ENCODE measurements at places on chromosomes 3 and 15. TPM values are rescaled to one million over a fixed set of nuclear protein-coding genes. Genes with fewer than 3 reads are reported as not detected.

BSN gene
- 0.12 TPM for total RNA-seq

DNA sequence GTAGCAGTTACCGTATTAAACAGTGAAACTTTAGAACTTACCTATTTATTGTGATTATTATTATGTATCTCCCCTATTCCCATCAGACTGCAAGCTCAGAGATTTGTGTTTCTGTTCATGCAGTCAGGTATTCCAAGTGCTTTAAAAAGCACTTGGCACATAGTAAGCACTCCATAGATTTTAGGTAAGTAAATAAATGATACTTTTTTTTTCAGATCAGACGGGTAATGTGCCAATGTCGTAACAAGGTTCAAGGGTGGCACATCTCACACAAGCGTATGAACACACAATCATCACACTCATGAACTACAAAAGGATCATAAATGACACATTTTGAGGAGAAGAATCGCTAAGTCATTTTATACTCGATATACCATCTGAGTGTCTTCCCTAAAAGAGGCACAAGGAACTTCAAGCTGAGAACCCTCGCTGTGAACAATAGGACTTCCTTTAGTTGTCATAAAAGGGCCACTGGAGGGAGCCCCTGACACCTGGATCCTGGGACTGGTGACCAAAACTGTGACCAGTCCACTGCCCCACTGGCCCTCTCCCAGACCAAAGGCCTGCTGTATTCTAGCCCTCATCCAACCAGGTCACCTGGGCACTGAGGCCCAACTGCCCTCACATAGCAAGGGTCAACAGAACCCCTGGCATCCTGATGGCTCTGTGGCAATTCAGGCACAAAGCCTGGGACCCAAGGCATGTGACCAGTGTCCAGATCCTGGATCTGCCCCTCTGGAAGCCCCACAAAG, 32.1 kb downstream of the KIF9 start:
- no peaks in the 10 kb centered on the region for H3K27me3 ChIP-seq
- no peak overlapping the region for H3K27ac ChIP-seq
- no peak overlapping the region for H3K4me3 ChIP-seq

DNA sequence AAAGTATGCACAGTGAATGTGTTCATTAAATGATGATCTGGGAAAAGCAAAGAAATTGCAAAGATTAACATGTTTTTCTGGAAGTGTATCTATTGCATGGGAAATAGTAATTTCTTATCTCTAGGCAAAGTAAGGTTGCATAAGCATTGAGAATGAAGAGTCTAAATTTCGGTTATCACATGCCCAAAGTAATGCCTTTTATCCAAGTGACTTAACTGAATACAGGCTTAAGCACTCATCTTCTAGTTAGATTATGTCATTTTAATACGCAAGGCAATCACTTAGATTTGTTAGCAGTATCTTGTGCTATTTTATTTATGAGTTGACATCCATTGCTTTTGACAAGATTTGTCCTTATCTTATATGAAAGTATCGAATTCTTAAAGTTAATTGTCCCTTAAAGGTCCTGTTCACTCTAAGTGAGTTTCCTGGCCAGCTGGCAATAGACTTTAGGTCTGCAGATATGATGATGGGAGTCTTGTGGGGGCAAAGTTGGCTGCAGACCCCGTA, 100.5 kb downstream of the NAALADL2 start:
- no peaks in the 10 kb centered on the region for H3K4me1 ChIP-seq
- DNase-seq = no peak
- no peak overlapping the region for H3K27ac ChIP-seq
- H3K4me3 ChIP-seq = no peak overlapping the region
- no peaks in the 10 kb centered on the region for H3K36me3 ChIP-seq
- H3K27me3 ChIP-seq = no peaks in the 10 kb centered on the region

DNA sequence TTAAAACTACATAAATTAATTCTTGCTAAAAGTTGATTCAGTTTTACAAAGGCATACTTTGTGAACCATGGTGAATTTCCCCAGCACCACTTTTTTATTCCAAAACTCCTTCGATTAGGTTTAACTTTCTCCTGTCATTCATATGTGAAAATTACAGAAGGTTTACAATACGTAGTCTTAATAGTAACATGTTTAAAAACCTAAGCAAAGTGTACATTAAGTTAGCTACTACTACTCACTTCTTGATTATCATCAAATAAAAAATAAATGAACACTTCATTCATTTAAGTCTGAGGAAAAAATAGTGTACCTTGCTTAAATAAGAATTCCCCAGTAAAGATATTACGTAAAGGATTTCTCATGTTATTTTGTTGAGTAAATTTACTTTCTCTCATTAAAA, 38.6 kb downstream of the DCUN1D1 start:
- peaks cover 13% of the 10 kb centered on the region for H3K4me1 ChIP-seq
- no peaks in the 10 kb centered on the region for H3K36me3 ChIP-seq
- H3K27ac ChIP-seq = no peak overlapping the region
- no peaks in the 10 kb centered on the region for H3K27me3 ChIP-seq
- H3K4me3 ChIP-seq = no peak overlapping the region

C3orf20 gene
- total RNA-seq = 0.11 TPM

DNA sequence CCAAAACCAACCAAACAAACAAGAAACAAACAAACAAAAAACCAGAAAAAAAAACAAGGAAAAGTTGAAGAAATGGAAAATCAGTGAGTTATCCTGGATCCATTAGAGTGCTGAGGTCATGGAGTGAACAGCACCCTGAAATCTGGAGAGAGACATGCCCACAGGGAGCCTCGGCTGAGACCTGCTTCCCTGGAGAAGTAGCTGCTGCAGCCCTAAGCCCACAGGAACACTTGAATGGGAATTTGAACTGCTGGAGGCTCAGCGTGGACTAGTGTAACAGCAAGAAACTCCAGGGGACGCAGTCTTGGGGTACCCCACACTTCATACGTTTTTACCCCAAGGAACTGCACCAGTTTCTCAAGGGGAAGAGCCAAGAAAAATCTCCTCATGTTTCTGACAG, 144.1 kb upstream of the UBE3A start:
- no peak for DNase-seq
- no peaks in the 10 kb centered on the region for H3K4me1 ChIP-seq
- H3K4me3 ChIP-seq = no peak overlapping the region
- no peaks in the 10 kb centered on the region for H3K27me3 ChIP-seq

GREM1 gene
- total RNA-seq = not detected

ZDHHC19 gene
- 0.58 TPM for total RNA-seq

SLC6A20 gene
- total RNA-seq = not detected

FMN1 gene
- total RNA-seq = 18.2 TPM

DNA sequence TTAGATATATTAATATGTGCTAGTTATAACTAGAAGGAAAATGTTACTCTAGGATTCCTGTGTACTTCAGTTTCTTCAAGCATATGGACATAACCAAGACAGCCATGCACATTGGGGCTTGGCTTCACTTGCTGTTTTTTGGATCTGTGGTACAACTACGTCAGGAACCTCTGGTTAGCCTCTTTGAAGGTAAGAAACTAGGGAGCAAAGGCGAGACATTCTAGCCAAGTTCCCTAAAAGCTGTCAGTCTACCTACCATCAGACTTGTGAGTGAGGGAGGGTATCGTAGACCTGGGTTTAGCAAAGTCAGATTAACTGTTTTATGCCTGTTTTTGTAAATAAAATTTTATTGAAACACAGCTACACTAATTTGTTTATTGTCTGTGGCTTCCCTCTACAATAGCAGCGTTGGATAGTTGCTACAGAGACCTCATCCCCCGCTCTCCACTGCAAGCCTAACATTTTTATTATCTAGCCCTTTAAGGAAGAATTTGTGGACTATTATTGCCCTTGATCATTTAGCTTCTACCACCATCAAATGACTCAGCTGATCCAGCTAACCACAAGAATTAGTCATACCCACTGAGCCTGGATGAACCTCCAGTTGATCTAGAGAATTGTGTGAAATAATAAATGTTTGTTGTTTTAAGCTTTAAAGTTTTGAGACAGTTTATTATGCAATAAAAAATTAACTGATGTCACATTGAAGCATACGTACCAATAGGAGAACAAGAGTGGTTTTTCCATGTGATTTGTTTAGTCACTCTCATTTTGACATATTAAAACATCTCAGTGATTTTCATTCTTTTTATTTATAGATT, 58.1 kb downstream of the RSRC1 start:
- no peaks in the 10 kb centered on the region for H3K4me1 ChIP-seq
- H3K4me3 ChIP-seq = no peak overlapping the region
- DNase-seq = no peak
- H3K36me3 ChIP-seq = no peaks in the 10 kb centered on the region
- no peak overlapping the region for H3K27ac ChIP-seq

SLC28A2 gene
- total RNA-seq = not detected

DNA sequence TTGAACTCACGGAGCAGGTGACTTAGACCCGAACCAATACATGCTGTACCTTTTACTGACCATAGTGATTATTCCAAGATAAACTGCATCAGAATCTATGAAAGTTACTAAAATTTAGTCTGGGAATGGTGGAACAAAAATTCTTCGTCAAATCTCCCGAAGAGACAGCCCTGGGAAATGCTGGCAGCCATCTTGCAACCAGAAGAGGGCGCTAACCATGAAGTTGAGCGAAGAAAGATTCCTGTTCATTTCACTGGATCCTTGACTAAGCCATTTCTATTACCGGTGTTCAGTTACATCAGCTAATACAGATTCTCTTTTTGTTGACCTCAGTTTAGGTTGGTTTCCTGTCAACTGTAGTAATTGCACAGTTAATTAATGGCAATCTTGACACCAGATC, 199.6 kb downstream of the SLC9A9 start:
- DNase-seq = no peak
- H3K27ac ChIP-seq = no peak overlapping the region
- no peaks in the 10 kb centered on the region for H3K4me1 ChIP-seq
- peaks cover 3% of the 10 kb centered on the region for H3K36me3 ChIP-seq
- H3K27me3 ChIP-seq = no peaks in the 10 kb centered on the region
- no peak overlapping the region for H3K4me3 ChIP-seq

DNA sequence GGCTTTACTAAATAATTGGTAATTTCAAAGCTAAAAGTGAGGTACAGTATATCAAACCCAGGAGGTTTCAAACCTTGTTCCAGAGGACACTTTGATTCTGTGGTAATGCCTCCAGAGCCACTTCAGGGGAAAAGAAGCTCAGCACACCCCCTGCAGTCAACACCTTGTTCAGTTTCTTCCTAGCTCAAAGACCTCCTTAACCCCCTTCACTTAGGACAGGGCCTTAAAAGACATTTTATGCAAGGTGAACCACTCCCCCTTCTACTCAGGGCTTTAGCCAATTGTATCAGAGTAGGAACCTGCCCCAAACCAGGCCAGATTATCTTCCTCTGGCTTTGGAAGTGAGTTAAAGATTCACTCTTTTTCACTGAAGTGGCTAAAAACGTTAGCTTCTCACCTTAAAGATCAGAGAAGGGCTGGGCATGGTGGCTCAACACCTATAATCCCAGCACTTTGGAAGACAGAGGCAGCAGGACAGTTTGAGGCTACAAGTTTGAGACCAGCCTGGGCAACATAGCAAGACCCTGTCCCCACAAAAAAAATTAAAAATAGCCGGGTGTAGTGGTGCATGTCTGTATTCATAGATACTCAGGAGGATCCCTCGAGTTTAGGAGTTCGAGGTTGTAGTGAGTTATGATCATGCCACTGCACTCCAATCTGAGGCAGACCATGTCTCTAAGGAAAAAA, 3.4 kb downstream of the DENND6A start:
- no peaks in the 10 kb centered on the region for H3K36me3 ChIP-seq
- no peaks in the 10 kb centered on the region for H3K27me3 ChIP-seq
- H3K4me3 ChIP-seq = no peak overlapping the region
- no peak overlapping the region for H3K27ac ChIP-seq
- peaks cover 39% of the 10 kb centered on the region for H3K4me1 ChIP-seq

GRCh38 chr3:159941038-159942000, 47.3 kb upstream of the IL12A start:
- H3K36me3 ChIP-seq = no peaks in the 10 kb centered on the region
- no peaks in the 10 kb centered on the region for H3K4me1 ChIP-seq
- no peak overlapping the region for H3K4me3 ChIP-seq
- H3K27me3 ChIP-seq = no peaks in the 10 kb centered on the region
- no peak for DNase-seq

SERPINI2 gene
- 0.74 TPM for total RNA-seq

DNA sequence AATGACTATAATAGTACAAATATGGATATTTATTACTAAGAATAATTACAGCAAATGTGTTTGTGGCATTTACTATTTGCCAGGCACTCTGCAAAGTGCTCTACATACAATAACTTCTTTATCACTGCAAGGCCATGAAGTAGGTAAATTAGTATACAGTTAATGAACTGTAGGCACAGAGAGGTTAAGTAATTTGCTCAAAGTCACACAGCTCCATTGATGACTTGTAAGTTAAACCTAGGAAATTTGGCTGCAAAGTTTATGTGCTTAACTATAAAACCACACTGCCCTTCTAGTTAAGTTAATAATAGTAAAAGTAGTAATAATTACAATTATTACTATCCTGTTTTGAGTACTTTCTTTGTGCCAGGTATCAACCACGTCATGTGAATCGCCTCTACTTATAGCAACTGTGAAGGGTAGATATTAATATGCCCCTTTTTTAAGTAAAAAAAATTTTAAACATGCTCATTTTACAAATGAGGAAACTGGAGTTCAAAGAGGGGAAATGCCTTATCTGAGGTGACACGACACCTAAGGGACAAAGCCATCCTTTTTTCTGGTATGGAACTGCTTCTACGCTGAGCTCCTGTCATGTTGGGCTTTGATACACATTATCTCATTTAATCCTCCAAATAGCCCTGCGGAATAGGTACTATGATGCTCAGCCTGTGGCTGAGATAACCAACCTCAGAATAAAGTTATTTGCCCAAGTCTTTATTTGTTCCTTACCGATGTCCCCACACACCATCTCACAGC, 8.5 kb downstream of the BHLHE40 start:
- no peak overlapping the region for H3K27ac ChIP-seq
- H3K36me3 ChIP-seq = peaks cover 4% of the 10 kb centered on the region
- DNase-seq = no peak
- H3K27me3 ChIP-seq = no peaks in the 10 kb centered on the region
- peak overlapping the region; percentile 45 for H3K4me3 ChIP-seq

DNA sequence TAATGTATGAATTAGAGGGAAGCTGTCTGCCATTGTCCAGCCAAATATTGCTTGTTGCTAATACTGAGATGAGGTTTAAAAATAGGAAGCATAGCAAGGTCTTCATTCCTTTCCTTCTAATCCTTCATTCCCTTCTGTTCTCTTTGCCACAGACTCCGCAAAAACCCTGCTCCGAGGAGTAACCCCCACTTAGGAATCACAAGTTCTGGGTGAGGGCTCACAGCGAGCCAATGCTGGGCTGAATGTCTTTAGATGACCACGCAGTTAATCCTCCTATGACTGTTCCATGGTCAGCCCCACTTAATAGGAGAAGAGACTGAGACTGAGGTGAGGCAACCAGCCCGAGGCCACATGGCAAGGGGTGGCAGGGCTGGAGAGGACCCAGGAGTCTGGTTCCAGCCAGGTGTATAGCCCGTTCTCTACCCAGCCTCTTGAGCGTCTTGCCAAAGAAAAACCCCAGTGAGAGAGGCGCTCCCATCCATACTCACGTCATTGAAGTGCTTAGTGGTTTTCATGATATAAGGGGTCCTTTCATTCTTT, 44.9 kb upstream of the CTSH start:
- H3K4me3 ChIP-seq = no peak overlapping the region
- no peak for DNase-seq
- H3K36me3 ChIP-seq = no peaks in the 10 kb centered on the region
- no peak overlapping the region for H3K27ac ChIP-seq
- H3K4me1 ChIP-seq = no peaks in the 10 kb centered on the region

TRPM7 gene
- 45.2 TPM for total RNA-seq

JMJD7 gene
- 36.4 TPM for total RNA-seq

MKRN2OS gene
- not detected for total RNA-seq

TEX55 gene
- not detected for total RNA-seq

ANKRD63 gene
- total RNA-seq = not detected

CRYBG3 gene
- 1.8 TPM for total RNA-seq

Measured in naive thymus-derived CD4-positive, alpha-beta T cell (primary cell).